ENCODE measurements at places on chromosomes 11 and 22. TPM values are rescaled to one million over a fixed set of nuclear protein-coding genes. Genes with fewer than 3 reads are reported as not detected.

OR51B4 gene
- total RNA-seq, result not detected

C11orf87 gene
- 0.12 TPM for total RNA-seq

TH gene
- 0.23 TPM for total RNA-seq

CCDC87 gene
- total RNA-seq, result 0.18 TPM

PDGFB gene
- 333 TPM for total RNA-seq

KDM4E gene
- total RNA-seq, result not detected

USH1C gene
- not detected for total RNA-seq

KCNJ11 gene
- total RNA-seq, result 1.0 TPM

SLC37A2 gene
- 6.9 TPM for total RNA-seq

CSNK1E gene
- total RNA-seq, result 187 TPM

FAM111B gene
- total RNA-seq, result 5.6 TPM

MUC15 gene
- total RNA-seq, result not detected

RFPL3 gene
- total RNA-seq, result not detected

NUP98 gene
- total RNA-seq, result 60.9 TPM

KBTBD4 gene
- 20.9 TPM for total RNA-seq

DBX1 gene
- not detected for total RNA-seq
